NCI-H187 (cell line): ENCODE measurements at places on chromosomes 1 and 21.

- no peak for DNase-seq
Measured at GRCh38 chr1:68453060-68453670, 3.4 kb upstream of the RPE65 start.

DNA sequence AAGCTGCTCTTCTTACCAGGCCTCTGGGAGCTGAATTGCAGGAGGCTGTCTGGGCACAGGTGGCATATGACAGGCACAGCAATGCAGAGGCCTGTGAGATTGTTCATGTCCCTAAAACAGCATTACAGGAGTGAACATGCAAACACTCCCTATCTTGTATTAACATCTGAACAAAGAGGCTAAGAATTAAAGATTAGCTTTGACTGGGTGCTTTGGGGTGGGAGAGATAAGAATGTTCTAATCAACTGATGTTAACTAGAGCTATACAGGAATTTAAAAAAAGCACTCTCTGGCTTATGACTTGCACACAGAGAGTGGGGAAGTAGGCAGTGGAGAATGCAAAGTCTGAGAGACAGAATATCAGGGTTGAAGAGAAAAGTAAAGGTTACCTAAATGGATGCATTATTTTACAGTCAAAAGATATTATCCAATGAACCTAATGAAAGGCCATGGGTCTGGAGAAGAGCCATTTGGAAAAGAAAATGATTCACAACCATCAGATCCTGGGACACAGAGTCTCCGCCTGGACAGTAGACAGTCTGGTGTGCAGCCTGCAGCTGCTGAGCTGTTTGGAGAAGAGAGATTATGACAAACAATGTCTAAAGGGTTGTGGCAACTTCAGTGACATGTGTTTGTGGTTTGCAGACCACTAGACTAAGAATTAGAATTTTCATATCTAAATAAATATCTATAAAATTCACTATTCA lies 20.2 kb downstream of the DPT start:
- DNase-seq = no peak

GRCh38 chr1:167821969-167822685 lies 91.8 kb downstream of the ADCY10 start:
- no peak for DNase-seq

DNA sequence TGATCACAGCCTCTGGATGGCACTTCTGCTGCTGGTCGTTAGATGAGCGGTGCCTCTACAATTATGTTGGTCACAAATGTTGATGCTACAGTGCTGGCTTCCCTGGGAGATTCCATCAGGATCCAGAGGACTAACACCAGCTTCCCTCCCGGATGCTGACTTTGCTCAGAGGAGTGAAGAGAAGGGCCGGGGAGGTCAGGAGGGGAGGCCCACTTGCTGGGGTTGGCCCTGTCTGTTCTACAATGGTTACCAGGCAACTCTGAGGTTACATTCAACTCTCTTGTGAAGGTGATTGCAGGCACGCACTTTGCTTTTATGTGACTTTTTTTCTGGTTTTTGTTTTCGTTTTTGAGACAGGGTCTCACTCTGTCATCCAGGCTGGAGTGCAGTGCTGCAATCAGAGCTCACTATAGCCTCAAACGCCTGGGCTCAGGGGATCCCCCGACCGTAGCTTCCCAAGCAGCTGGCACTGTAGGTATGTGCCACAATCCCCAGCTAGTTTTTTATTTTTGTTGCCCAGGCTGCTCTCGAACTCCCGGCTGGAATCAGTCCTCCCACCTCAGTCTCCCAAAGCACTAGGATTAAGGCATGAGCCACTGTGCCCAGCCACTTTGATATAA lies 112.5 kb downstream of the ADSS2 start:
- no peak for DNase-seq

- no peak for DNase-seq
Measured at GRCh38 chr1:165637427-165637826, 6.4 kb downstream of the MGST3 start.

- DNase-seq = peak; percentile 8
Measured at GRCh38 chr1:110087812-110088738, 17.6 kb upstream of the ALX3 start.

GRCh38 chr1:54294887-54295286 lies 94.9 kb downstream of the MRPL37 start:
- DNase-seq = no peak

GRCh38 chr1:210692796-210693195 lies 364.1 kb downstream of the HHAT start:
- no peak for DNase-seq

DNA sequence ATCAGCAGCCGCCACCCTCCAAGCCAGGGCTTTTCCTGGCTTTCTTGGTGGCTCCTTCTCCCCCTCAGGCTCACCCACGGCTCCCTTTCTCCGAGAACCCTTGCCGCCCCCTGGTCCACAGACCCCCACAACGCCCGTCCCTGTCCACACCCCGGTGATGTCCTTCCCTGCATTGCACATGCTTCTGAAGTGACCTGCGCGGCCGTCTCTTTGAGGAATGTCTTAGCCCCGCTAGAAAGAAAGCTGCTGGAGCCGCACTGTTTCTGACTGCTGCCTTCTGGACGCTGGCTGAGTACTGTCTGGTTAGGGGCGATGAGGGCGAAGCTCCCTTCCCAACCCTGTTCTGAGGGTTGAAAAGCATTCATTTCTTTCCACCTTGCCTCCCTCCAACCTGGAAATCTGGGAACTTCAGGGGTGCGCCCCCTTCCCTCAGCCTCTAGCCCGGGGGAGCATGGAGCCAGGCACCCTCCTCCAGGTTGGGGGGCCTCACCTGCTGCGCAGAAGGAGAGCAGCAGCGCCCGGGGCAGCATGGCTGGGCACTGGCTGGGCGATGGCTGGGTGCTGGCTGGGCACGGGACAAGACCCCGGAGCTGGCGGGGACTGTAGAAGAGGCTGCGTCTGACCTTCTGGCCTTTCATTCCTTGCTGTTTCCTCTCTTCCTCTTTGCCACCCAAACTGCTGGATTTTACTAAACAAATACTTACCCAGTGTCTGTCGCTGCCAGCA lies at the start of gene CLEC20A:
TSS of gene CLEC20A (minus strand) at position 555 of the 726 bp plus-strand sequence. CDS start at position 530, 25 bp downstream.
- DNase-seq = no peak
